ENCODE measurements at places on chromosomes 6 and 20.
A peak's percentile ranks its signal among the peaks of the same experiment; 100 is the strongest.

- DNase-seq: no peak
Measured at GRCh38 chr6:136683209-136683941, 108.9 kb downstream of the MAP3K5 start.

DNA sequence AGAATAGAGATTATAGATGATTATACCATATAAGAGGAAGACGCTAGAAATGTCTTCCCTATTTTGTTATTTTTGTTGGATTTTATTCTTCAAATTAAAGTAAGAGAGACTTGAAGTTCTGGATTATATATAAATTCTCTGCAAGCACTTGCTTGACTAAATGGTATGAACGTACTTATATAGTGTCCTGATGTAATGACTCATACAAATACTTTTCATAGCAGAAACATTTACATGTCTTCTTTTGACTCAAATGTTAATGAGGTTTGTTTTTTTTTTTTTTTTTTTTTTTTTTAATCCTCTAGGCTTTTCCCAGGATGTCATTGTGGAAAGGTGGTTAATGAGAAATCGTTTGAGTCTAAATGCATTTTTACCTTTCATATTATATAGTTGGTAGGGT is 55.0 kb downstream of the PDE7B start:
- DNase-seq: no peak

- no peak for DNase-seq
Measured at GRCh38 chr6:72939004-72939403, 286.3 kb downstream of the KHDC1L start.

- DNase-seq: no peak
Measured at GRCh38 chr6:25435416-25435985, 156.3 kb downstream of the CARMIL1 start.

DNA sequence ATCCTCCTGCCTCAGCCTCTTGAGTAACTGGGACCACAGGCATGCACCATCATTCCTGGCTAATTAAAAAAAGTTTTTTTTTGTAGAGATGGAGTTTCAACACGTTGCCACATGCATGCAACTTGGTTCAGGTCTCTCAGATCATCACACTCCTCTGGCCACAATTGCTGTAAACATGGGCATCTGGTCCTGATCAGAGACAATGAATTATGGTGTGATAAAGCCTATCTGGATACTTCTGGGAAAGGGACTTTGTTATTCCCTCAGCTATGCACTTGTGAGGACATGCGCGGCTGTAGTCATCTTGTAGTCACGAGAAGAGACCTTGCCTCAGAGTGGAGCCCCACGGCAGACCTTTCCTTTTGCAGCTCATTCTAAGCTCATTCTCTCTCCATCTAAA is 210.9 kb upstream of the ZFP64 start:
- DNase-seq: no peak

DNA sequence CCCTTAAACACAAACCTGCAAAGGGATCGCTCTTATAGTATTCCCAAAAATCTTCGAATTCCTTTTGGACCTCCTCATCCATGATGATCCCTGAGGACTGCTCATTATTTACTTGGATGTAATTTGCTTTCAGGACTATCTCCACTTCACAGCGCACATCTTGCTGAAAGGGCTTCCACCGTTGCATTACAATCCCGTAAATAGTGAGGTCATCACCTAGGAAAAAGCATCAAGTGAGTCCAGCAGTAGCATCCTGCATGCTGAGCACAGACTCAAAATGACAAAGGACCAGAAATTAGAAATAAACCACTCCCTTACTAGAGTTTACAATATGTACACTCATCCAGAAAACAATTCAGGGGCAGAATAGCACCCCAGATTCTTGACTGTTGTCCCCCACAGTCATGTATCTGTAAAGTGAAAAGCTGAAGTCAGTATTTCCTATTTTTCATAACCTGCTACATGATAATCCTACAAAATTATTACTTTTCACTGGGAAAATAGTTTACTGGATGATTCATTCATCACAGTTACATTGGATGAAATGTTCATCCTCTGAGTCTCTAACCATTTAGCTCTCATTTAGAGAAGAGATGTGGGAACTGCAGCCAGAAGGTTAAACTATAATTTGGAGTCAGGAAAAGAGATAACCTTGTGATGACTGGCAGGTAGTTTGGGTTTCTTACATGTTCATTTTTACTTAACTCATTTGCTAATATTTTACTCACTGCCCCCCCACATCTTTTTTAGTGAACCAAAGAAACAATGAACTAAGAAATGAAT is 17.2 kb downstream of the MCM9 start:
- DNase-seq: no peak

DNA sequence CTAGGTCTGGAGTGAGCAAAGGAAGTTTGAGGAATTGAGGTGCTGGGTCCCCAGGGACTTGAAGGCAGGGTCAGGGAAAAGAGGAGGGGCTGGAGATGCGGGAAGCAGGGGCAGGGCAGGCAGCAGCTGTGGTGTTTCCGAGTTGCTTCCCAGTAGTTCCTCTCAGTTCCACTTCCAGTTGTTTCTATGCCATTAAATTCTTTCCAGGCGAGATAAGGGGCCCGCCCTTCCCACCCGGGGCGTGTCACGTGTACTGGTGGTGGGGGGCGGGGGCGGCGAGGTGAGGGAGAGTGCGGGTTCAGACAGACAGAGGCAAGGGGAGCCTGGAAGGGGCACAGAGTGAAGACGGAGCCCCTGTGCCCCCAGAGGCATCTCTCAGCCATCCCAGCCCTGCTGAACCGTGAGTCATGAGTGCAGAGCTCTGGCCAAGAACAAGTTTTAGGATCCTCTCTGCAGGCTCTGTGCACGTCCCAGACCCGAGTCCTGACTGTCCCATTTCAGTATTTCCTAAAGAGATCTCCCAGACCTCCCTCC is 977 bp downstream of the TNXB start:
- DNase-seq: no peak

DNA sequence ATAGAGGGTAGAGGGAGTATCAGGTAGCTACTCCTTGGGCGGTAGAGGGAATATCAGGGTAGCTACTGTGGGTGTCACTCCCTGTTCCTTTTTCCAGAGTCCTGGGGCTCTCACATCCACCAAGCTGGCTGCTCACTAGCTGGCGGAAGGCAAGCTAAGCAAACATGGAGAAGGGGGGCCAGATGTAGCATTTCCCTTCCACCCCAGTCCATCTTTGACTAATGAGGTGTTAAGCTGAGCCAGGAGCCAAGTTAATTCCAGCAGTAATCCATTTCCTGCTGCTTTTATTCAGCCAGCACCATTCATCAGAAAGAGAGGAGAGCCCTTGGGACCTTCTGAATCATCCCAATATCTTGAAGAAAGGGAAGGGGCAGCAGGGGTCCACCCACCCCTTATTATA is 330.0 kb downstream of the ZFAND3 start:
- DNase-seq: no peak

DNA sequence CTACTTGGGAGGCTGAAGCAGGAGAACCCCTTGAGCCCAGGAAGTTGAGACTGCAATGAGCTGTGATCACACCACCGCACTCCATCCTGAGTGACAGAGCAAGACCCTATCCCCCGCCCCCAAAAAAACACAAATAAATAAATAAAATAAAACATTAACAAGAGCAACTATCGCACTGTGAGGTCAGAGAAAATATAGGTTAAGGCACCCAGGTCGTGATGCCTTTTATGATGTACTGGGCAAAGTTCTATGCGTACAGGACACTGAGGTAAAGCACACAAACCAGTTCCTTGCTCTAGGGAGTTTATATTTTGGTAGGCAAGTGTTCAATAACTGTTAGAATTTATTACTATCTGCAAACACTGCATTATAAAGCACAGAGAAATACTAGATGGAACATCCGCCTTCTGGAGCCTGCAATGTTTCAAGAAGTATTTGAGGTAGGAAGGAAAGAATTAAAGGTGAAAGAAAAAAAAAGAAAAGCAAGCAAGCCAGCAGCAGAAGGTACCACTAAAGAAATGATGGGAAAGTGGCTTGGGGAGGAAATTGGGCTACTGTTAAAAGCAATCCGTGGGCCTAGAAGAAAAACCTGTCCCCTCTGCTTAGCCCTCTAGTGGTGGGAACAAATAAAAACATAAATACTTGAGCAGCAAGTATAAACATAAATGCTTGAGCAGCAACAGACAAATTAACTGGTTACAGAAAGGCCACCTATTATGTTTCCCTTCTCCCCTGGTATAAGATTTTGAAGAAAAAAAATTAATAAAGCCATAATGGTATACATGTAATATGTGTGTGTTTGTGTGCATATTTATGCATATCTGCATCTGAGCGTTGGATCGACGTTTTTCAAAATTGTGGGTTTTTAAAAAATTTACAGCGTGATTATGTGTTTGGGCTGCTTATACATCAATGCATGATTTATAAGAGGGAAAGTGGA is 128.0 kb downstream of the PHACTR1 start:
- DNase-seq: no peak

DNA sequence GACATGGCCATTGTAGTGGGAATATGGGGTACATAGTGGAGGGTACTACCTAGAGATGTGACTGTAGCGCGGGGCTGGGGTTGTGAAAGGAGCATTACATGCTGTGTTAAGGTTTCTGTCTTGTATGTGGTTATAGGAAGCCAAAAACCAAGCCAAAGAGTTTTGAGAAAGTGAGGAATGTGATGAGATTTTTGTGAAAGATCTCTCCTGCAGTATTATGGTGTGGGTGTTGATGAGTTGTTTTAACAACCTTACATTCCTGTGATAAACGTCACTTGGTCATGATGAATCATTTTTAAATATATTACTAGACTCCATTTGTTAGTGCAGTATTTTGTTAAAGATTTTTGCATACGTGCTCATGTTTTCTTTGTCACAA is 48.9 kb downstream of the ZFAND3 start:
- DNase-seq: no peak

- DNase-seq: peak; percentile 13
Measured at GRCh38 chr20:58235010-58235409, 6.6 kb upstream of the ANKRD60 start.

- DNase-seq: no peak
Measured at GRCh38 chr20:32845786-32846185, 12.9 kb upstream of the EFCAB8 start.

- DNase-seq: peak; percentile 80
Measured at GRCh38 chr6:35449287-35449881, 2.8 kb upstream of the FANCE start.

DNA sequence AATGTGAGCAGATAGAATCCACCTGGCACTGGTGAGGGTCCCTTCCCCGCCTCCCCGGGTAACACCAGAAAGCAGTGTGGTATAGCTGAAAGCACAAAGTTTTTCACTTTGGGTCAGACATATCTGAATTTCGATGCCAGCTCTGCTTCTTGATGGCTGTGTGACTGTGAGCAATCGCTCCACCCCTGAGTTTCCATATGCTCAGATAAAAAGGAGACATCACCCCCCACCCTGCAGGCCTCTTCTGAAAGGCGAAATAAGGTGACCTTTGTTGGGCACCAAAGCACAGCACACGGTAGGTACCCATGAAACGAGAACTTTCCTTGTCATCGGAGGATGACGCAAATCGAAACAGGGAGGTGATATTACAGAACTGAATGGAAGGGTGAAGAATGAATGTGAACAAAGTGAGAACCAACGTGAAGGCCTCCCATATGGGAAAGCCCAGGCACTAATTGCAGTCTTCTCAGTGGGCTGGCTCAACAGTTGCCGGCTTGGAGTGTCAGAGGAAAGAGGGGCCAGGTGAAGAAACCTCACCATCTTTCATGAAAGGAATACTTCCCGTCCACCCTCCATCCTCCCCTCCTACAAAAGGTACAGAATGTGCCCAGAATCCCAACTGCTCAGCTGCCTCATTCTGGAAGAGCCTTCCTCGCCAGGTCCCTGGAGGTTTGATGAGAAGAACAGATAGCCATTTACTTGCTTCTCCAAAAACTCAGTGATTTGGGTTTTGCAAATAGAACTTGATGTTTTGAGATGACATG is 61.8 kb downstream of the NFATC2 start:
- DNase-seq: peak; percentile 42

GRCh38 chr6:28880894-28881780 is 42.6 kb downstream of the TRIM27 start:
- DNase-seq: peak; percentile 66

GRCh38 chr6:20564777-20565176 is 30.5 kb downstream of the CDKAL1 start:
- no peak for DNase-seq

GRCh38 chr6:78598966-78599365 is 268.4 kb upstream of the IRAK1BP1 start:
- DNase-seq: no peak

DNA sequence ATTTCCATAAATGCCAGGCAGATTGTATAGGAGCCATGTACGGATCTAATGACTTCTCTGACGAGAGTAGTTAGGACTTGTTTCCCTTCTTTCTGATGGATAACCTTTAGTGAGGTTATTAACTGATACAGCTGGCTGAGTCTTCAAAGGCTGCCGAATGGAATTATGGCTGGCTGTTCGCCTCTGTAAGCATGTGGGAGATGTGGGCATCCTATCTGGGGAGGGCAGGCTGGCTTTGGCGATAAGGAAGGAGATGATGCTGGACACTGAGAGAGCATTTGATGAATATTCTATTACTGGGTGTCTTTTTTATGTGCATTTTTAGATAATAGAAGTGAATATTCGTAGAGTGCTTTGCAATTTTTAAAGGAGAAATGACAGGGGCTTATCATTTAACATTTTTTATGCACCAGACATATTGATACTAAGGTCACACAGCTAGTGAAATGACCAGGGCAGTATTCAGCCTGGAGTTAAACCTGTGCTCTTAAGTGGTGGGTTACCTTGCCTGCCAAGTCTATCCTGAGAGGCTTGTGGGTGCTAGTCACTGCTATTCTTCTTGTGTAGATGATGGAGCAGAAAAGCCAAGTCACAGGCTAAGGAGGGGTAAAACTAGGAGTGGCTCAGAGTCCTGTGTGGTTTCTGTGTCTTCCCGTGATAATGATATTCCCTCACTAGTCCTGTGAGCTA is 3.1 kb downstream of the PBOV1 start:
- no peak for DNase-seq

DNA sequence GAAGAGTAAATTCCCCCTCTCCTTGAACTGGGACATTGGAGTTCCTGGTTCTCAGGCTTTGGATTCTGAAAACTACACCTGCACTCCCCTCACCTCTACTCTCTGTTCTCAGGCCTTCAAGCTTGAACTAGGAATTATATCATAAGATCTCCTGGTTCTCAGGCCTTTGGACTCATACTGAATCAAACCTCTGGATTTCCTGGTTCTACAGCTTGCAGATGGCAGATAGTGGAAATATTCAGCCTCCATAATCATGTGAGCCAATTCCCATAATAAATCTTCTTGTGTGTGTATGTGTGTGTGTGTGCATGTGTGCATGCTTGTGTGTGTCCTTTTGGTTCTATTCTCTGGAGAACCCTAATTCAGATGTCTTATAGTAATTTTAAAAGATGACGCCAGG is 12.7 kb upstream of the CHD6 start:
- DNase-seq: no peak

Measured in CD4-positive, alpha-beta T cell treated with Interleukin-10 for 1 hour (primary cell).